HT-29 (cell line): ENCODE measurements at places on chromosomes 11 and 22. TPM values are rescaled to one million over a fixed set of nuclear protein-coding genes. Genes with fewer than 3 reads are reported as not detected.

GRCh38 chr11:60946601-60947264 is 5.2 kb downstream of the SLC15A3 start:
- no peak for DNase-seq

GRCh38 chr22:49723478-49724029 is 104.1 kb downstream of the BRD1 start:
- no peak for DNase-seq

- DNase-seq: no peak
Observed at GRCh38 chr11:72229336-72229924, 4.9 kb downstream of the INPPL1 start.

- DNase-seq: no peak
Observed at GRCh38 chr22:30373331-30374325, 13.6 kb downstream of the RNF215 start.

DNA sequence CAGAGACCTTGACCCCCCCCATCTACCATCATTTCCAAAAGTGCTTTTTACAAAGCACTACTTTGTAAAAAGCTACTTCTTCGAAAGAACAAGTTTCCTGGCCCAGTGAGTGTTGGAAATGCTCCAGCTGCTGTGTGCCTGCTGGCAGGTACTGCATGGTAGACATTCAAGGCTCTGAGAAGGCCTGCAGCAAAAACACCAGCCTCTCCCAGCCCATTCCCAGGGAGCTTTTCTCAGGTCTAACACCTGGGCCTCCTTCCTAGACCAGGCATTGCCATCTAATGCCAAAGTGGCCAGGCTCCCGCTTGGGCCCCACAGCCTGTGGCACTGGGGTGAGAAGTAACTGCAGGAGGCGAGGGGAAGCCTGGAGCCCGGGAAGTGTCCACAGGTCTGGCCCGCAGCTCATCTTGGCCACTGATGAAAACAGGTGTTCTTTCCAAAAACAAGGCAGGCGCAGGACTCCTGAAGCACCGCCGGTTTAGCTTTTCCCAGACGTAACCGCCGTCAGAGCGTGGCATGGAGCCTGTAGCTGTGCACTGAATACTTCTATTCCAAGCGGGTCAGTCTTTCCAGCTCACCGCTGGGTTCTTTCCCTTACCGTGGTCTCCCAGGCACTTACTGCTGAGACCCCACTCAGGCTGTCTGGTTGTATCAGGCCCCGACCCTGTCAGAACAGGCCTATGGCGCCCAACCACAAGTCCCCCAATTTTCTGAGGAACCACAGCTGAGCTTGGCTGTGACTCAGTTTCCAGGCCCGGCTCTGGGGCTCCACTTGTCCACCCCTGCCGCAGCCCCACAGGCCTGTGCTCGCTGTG is 1.2 kb upstream of the TCIRG1 start:
- DNase-seq: no peak

DNA sequence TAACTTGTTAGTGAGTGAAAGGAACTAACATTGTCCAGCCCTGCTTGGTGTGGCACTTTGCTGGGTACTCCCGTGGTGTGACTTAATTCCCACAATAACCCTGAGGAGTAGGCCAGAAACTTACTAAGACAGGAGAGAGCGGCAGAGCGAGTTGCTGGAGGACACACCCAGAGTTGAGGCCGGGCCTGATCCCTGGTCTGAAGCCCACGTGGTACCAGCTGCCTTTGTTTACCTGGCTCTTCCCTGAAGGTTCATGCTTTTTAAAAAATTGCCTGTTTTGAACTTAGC is 594 bp downstream of the MPST start:
- DNase-seq: no peak

DNA sequence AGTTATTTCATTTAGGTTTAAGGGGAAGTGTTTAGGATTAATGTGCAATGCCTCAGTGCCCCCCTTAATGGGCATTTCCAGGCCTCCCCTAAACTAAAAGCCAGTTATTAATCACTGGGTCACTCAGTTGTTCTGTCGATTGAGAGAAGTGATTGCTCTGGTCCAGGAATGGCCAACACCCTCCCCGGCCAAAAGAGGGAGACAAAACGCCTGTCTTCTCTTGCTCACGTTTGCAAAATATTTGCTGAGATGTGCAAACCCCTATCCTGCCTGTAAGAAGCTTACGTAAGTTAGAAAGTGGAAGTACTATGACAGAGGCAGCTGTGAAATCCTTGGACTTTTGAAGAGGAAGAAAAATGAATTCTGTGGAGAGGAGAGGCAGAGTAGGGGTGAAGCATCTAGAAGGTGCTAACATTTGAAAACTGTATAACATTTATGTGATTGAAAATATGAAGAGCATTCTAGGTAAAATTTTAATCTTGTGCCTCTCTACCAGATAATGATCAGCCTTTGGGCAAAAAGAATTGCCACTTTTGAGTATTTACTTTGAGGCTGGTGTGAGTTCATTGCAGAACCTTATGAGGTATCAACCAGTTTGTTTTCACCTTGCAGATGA is 37.7 kb downstream of the NTM start:
- peak; percentile 80 for DNase-seq

- DNase-seq: no peak
Observed at GRCh38 chr22:42585096-42585495, 29.6 kb downstream of the POLDIP3 start.

- no peak for DNase-seq
Observed at GRCh38 chr11:14818779-14819178, 73.3 kb downstream of the CYP2R1 start.

- DNase-seq: no peak
Observed at GRCh38 chr11:92284107-92284506, 59.5 kb downstream of the FAT3 start.

GRCh38 chr22:42521228-42521546 is 1.6 kb upstream of the RRP7A start:
- DNase-seq: no peak

- DNase-seq: no peak
Observed at GRCh38 chr11:126755526-126755925, 245.0 kb downstream of the KIRREL3 start.

DNA sequence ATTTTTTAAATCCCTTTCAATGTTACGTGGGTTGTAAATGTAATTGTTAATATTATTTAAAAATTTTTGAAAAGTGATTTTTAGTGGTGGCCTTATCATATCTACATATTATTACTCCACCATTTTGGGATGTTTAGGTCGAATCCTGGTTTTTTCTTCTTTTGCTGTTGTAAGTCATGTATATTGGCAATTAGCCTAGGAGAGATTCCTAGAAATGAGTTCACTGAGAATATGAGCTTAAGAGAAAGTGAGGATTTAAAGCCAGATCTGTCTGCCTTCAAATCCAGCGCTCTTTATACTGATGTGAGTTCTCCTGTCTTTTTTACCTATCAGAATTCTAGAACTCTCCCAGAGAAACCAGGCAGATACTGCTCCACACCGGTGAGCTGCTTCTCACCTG is 56.1 kb downstream of the PTPRJ start:
- no peak for DNase-seq

DNA sequence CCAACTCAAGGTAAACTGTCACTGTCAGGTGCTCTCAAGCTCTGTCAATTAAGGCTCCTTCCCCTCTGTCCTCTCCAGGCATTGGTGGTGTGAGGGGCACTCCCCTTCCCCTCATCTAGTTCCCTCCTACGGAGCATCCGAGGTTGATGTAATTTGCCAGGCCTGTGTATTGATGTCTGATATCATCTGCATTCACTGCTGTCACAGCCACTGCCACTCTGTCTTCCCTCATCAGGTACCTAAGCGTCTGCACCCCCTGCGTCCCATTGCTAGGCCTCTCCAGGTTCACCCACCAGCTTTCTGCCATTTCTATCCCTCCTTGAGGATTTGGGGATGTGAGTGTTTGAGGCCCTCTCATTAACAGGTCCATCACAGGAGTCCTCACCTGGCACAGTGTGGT is 50.0 kb upstream of the SYT13 start:
- DNase-seq: no peak

GRCh38 chr11:130720232-130721022 is 195.9 kb downstream of the SNX19 start:
- DNase-seq: no peak

DNA sequence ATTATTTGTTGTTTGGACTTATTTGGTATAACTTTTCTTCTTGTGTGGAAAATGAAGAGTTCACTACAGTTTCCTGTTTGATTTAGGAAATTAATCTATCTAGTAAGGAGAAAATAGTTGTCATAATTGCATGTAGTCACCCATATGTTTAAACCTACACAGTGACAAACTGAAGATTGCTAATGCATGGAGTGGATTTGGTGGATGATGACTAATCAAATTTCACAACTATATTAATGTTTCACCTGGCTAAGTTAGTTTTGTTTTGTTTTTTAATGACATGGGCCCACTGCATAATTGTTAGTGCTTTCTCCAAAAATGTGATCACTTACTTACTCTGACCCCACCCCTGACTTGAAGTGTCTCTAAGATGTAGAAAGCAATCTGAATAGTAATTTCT is 170.6 kb downstream of the DYNC2H1 start:
- DNase-seq: no peak

- no peak for DNase-seq
Observed at GRCh38 chr11:12123273-12123672, 12.9 kb downstream of the MICAL2 start.

DNA sequence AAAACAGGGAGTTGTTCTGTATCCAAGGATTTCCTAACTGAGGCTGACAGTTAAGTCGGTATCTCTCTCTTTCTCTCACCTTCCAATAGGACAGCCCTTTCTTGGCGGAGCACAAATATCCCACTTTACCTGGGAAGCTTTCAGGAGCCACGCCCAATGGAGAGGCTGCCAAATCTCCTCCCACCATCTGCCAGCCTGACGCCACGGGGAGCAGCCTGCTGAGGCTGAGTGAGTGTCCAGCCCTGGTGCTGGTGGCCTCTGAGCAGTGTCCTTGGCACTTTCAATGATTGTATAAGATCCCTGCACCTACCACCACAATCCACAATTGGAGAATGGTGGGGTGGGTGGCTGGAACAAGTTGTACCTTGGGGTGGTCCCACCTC is 33.7 kb downstream of the CYB5R2 start:
- peak; percentile 58 for DNase-seq

- no peak for DNase-seq
Observed at GRCh38 chr11:10524471-10524870, 16.5 kb downstream of the RNF141 start.

GRCh38 chr11:96465512-96465911 is 75.7 kb downstream of the JRKL start:
- DNase-seq: no peak

The CECR2 gene
- total RNA-seq: not detected in 2 replicates

The LRRC74B gene
- 0.13 TPM in 1 of 2 replicates, not detected in the other for total RNA-seq

The CTTN gene
- total RNA-seq: 329 and 389 TPM in 2 replicates

The PPP2R5B gene
- 7.9 and 8.9 TPM in 2 replicates for total RNA-seq

The KCNJ1 gene
- not detected in 2 replicates for total RNA-seq

The JAM3 gene
- total RNA-seq: not detected in 2 replicates

The DKK3 gene
- total RNA-seq: not detected in 2 replicates

The DUSP8 gene
- 21.4 and 23.2 TPM in 2 replicates for total RNA-seq

The CATSPER1 gene
- 0.13 and 0.44 TPM in 2 replicates for total RNA-seq

The CHRM1 gene
- 0.18 TPM in 1 of 2 replicates, not detected in the other for total RNA-seq
